CD14-positive monocyte (primary cell): ENCODE measurements at places on chromosomes 2 and 18.
A peak's percentile ranks its signal among the peaks of the same experiment; 100 is the strongest.

DNA sequence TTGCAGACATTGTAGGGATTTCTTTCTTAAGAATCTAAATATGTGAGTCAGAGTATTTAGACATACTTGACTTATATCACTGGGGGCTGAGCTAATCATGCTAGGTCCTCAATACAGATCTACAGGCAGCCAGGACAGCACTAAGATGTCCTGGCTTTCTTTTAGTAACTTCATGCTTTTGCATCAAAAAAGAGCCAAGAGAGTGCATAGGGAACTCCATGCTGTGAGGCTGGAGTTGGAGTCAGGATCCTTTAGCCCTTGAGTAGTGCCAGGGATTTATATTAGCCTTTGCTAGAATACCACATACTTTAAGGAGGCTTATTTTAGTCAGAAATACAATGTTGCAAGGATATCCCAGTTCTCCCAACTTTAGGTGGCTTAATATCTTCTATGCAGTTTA, 289.7 kb downstream of the CCDC85A start:
- no peak for DNase-seq
- no peak overlapping the region for H3K27ac ChIP-seq
- no peaks in the 10 kb centered on the region for H3K36me3 ChIP-seq
- no peak overlapping the region for H3K4me3 ChIP-seq
- H3K27me3 ChIP-seq = no peaks in the 10 kb centered on the region

- H3K27ac ChIP-seq = no peak overlapping the region
- no peaks in the 10 kb centered on the region for H3K36me3 ChIP-seq
- H3K4me1 ChIP-seq = no peaks in the 10 kb centered on the region
These were observed 68.7 kb downstream of the STRADB start for GRCh38 chr2:201520201-201520600.

- H3K4me1 ChIP-seq = no peaks in the 10 kb centered on the region
- H3K27ac ChIP-seq = no peak overlapping the region
- no peaks in the 10 kb centered on the region for H3K27me3 ChIP-seq
- H3K4me3 ChIP-seq = no peak overlapping the region
- DNase-seq = no peak
These were observed 19.8 kb downstream of the SPIRE1 start for GRCh38 chr18:12637901-12638643.

DNA sequence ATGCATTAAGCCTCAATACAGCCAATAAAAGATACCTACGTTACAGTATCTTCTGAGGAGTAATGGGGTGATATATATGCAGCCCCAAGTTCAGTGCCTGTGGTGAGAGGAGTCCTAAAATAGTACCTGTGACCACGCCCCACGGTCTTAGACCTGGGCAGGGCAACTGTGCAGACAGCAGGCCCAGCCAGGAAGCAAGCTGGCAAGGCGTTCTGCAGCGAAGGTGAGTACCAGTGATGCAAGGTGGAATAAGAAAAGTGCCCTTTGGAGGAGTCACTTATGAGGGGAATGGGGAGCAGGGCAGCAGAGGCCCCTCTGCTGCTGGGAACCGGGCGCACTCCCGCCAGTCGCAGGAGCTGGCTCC, 12.7 kb upstream of the MAP3K2 start:
- H3K27ac ChIP-seq = no peak overlapping the region
- H3K36me3 ChIP-seq = no peaks in the 10 kb centered on the region
- H3K4me1 ChIP-seq = peaks cover 28% of the 10 kb centered on the region
- no peaks in the 10 kb centered on the region for H3K27me3 ChIP-seq
- H3K4me3 ChIP-seq = no peak overlapping the region

- H3K27me3 ChIP-seq = no peaks in the 10 kb centered on the region
- H3K4me1 ChIP-seq = no peaks in the 10 kb centered on the region
- H3K27ac ChIP-seq = no peak overlapping the region
- no peak for DNase-seq
- peaks cover 3% of the 10 kb centered on the region for H3K36me3 ChIP-seq
These were observed 171.6 kb upstream of the BOD1L2 start for GRCh38 chr18:56975276-56975675.

- H3K4me3 ChIP-seq = no peak overlapping the region
- no peaks in the 10 kb centered on the region for H3K36me3 ChIP-seq
- peak; percentile 8 for DNase-seq
- H3K4me1 ChIP-seq = peaks cover 14% of the 10 kb centered on the region
These were observed 48.4 kb downstream of the MAP2 start for GRCh38 chr2:209472112-209472832.

- H3K4me3 ChIP-seq = no peak overlapping the region
- H3K27ac ChIP-seq = no peak overlapping the region
- H3K4me1 ChIP-seq = no peaks in the 10 kb centered on the region
These were observed 114.9 kb downstream of the SPP2 start for GRCh38 chr2:234165421-234165820.

- no peak overlapping the region for H3K4me3 ChIP-seq
- H3K27ac ChIP-seq = no peak overlapping the region
- no peak for DNase-seq
- no peaks in the 10 kb centered on the region for H3K27me3 ChIP-seq
- H3K4me1 ChIP-seq = no peaks in the 10 kb centered on the region
- H3K36me3 ChIP-seq = no peaks in the 10 kb centered on the region
These were observed 466.4 kb downstream of the MEIS1 start for GRCh38 chr2:66901344-66901743.

- no peak overlapping the region for H3K4me3 ChIP-seq
- H3K4me1 ChIP-seq = peaks cover 8% of the 10 kb centered on the region
- H3K27me3 ChIP-seq = no peaks in the 10 kb centered on the region
- no peaks in the 10 kb centered on the region for H3K36me3 ChIP-seq
- peak; percentile 43 for DNase-seq
- H3K27ac ChIP-seq = no peak overlapping the region
These were observed 18.1 kb downstream of the CYP1B1 start for GRCh38 chr2:38057651-38058410.

DNA sequence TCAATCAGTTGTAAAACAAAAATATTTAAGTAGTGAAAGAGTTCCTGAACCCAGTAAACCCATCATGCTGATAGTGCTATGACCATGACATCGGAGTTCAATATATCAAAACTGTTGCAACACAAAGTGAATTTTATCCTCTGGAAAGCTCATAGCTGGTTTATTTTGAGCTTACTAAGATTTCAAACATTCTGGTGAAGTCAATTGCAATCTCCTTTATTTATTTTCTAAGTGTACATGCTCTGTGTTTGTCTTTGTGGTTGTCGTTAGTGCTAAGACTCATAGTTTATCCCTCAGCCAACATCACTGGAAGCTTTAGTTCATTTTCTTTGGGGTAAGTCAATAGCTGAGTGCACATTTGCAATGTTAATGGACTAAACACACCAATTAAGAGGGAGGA, 91.9 kb downstream of the QPCT start:
- H3K36me3 ChIP-seq = no peaks in the 10 kb centered on the region
- H3K27me3 ChIP-seq = no peaks in the 10 kb centered on the region
- no peaks in the 10 kb centered on the region for H3K4me1 ChIP-seq
- H3K4me3 ChIP-seq = no peak overlapping the region

DNA sequence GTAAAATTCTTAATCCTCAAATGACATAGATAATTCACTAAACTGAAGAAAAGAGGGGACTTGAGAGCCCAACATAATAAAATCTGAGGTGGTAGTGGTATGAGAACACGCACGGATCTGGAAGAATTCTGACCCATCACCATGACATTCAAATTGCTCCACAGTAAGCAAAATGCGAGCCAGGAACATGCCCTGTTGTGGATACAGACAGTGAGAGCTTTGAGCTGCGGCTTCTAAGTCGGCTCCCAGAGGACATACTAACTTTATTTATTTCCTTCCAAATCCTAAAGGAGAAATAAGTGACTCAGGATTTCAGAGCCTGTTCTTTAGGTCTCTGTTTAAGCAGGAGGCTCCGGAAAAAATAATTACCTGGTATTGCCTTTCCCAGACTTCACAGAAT, 143.4 kb upstream of the SMAD7 start:
- no peaks in the 10 kb centered on the region for H3K4me1 ChIP-seq
- no peaks in the 10 kb centered on the region for H3K27me3 ChIP-seq
- H3K27ac ChIP-seq = no peak overlapping the region
- DNase-seq = no peak
- no peak overlapping the region for H3K4me3 ChIP-seq
- peaks cover 45% of the 10 kb centered on the region for H3K36me3 ChIP-seq

DNA sequence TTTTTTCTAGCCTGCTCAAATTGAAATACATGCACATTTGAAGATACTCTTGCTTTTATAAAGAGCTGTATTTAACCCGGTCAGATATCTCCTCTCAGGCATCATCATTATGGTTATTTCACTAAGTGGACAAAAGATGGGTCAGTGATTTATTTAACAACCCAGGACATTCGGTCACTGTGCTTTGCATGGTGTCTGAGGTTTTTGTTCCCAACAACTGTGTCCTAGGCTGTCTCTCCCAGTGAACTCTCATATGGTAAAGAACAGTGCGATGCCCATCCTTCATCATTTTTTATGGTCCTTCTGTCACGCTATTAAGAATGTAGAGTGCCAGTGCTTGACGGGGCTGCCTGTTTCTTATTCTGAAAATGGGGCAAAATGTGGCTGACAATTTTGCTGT, 372.4 kb downstream of the PTPRM start:
- no peaks in the 10 kb centered on the region for H3K4me1 ChIP-seq
- DNase-seq = no peak
- no peak overlapping the region for H3K4me3 ChIP-seq
- H3K27ac ChIP-seq = no peak overlapping the region
- no peaks in the 10 kb centered on the region for H3K27me3 ChIP-seq

DNA sequence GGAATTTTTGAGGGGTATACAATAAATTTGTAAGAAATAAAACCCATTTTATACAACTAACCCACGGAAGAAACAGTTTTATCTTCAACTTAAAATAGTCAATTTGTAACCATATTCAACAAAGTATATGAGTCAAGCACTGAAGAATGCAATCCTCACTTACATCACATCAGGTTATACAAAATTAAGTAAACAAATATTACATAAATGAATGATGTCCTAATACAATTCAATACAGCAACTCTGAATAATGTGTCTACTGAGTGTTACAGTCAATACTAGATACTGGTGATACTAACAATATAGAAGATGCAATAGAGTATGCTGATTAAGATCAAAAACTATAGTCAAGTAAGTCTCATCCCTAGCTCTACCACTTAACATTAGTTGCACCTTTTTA, 58.6 kb downstream of the FANCL start:
- H3K27ac ChIP-seq = no peak overlapping the region
- H3K27me3 ChIP-seq = no peaks in the 10 kb centered on the region
- no peaks in the 10 kb centered on the region for H3K36me3 ChIP-seq
- DNase-seq = no peak
- H3K4me1 ChIP-seq = no peaks in the 10 kb centered on the region

DNA sequence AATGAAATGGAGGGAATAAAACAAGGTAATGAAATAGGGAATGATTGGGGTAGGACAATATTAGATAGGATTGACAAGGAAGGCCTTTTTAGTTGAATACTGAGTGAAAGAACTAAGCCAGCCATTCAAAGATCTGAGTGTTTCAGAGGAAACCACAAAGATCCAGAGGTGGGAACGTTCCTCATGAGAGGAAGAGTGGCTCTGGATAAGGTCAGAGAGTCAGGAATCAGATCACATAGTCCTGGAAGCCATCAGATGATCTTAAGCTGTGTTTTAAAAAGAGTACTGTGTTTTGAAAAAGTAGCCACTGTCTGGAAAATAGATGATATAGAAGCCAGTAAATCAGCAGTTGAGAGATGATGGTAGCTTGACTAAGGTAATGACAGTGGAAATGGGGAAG, 11.8 kb downstream of the TTLL4 start:
- no peak overlapping the region for H3K4me3 ChIP-seq
- no peak overlapping the region for H3K27ac ChIP-seq
- H3K4me1 ChIP-seq = peaks cover 31% of the 10 kb centered on the region
- peaks cover 7% of the 10 kb centered on the region for H3K36me3 ChIP-seq

GRCh38 chr18:3248658-3249359, 1.2 kb downstream of the MYL12A start:
- H3K4me1 ChIP-seq = peaks cover 59% of the 10 kb centered on the region
- H3K36me3 ChIP-seq = peaks cover 15% of the 10 kb centered on the region
- H3K27me3 ChIP-seq = no peaks in the 10 kb centered on the region
- H3K4me3 ChIP-seq = peak overlapping the region; percentile 93

DNA sequence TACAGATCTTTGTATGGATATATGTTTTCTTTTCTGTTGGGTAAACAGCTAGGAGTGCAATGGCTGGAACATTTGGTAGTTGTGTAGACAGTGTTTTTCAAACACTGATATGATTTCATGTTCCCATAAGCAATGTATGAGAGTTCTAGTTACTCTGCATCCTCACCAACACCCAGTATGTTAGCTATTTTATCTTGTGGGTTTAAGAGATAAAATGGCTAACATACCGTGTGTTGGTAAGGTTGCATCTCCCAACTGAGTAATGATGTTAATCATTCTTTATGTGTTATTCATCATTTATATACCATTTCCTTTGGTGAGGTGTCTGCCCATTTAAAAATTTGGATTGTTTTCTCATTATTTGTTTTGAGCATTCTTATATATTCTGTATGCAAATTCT, 65.7 kb downstream of the LYPD6B start:
- no peaks in the 10 kb centered on the region for H3K36me3 ChIP-seq
- H3K27me3 ChIP-seq = no peaks in the 10 kb centered on the region
- DNase-seq = no peak
- H3K4me3 ChIP-seq = no peak overlapping the region

GRCh38 chr2:88187038-88187676, 17.0 kb downstream of the THNSL2 start:
- no peaks in the 10 kb centered on the region for H3K4me1 ChIP-seq
- no peaks in the 10 kb centered on the region for H3K36me3 ChIP-seq
- no peak overlapping the region for H3K4me3 ChIP-seq
- no peak overlapping the region for H3K27ac ChIP-seq
- DNase-seq = no peak

GRCh38 chr2:54204476-54204875, 51.6 kb downstream of the TSPYL6 start:
- no peak for DNase-seq
- no peaks in the 10 kb centered on the region for H3K36me3 ChIP-seq
- H3K4me3 ChIP-seq = no peak overlapping the region
- H3K4me1 ChIP-seq = no peaks in the 10 kb centered on the region
- no peaks in the 10 kb centered on the region for H3K27me3 ChIP-seq

GRCh38 chr2:98504381-98505109, 59.9 kb downstream of the INPP4A start:
- peaks cover 62% of the 10 kb centered on the region for H3K4me1 ChIP-seq
- H3K36me3 ChIP-seq = no peaks in the 10 kb centered on the region
- no peak overlapping the region for H3K4me3 ChIP-seq
- peak overlapping the region; percentile 100 for H3K27ac ChIP-seq

DNA sequence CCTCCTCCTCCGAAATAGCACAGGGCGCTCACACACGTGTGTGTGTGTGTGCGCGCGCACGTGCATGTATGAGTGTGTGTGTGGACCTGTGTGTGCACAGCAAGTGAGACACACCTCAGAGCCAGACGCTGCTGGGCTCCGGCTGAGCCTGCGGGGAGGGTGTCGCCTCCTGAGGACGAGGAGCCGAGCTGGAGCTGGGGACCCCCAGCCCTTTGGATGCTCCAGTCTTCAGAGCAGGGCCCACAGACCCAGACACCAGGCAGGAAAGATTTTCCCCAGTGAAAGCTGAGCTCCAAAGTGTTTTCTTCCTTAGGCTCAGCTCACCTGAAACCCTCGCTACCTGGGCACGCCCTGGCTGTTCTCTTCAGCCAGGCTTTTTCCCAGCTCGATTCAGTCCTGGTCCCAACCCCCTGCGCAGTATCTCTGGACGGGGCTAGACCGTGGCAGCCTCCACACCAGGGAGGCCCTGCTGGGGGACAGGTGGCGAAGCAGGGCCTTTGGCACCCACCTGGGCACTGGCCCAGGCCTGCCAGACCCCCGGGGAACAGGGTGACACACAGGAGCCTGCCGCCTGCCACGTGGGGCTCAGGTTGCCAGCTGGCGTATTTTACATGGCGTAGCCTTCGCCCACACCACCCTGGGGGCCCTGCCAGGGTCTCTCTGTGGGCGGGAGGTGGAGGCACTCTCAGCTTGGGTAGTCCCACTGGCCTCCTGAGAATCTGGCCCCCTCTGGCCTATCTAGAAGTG, 36.2 kb downstream of the PDIA6 start:
- H3K36me3 ChIP-seq = peaks cover 29% of the 10 kb centered on the region
- DNase-seq = no peak
- no peaks in the 10 kb centered on the region for H3K27me3 ChIP-seq
